ENCODE measurements at places on chromosomes 3 and 15.
A peak's percentile ranks its signal among the peaks of the same experiment; 100 is the strongest.

GRCh38 chr3:35592589-35593295 is 46.6 kb upstream of the ARPP21 start:
- no peak for DNase-seq

GRCh38 chr3:135853981-135854380 is 111.5 kb upstream of the PPP2R3A start:
- DNase-seq: no peak

DNA sequence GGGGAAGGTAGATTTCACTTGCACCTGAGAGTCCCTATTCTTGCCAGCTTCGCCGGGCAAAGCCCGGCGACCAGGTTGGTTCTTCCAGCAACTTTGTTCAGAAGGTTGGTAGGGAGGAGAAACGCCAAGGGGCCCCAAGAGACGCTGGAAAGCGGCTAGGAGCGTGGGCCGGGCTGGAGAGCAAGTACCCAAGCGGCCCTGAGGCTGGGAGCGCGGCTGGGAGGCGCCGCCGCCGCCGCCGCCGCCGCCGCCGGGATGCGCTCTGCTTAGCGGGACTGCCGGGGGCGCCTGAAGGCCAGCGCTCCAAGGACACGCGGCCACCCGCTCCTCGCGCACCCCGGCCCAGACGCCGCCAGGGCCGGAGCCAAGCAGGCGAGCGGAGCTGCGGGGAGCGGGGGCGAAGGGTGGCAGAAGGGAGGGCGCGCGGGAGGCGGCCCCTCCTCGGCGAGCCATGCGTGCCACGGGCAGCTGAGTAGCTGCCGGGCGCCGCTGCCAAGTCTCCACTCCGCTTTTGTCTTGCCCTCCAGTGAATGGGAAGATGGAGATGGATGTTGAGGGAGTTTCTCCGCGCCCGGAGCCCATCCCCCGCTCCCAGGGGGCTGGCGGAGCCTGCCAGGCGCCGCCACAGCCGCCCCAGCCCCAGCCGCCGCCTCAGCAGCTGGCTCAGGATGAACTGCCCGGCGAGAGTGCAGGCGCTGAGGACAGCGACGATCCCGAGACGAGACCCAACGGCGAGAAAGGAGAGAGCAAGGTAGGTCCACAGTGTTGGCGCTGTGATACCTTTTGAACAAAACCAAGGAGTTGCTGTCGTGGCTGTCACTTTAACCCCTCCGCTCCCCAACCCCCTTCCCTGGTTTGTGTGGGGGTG is 227.4 kb upstream of the AZI2 start:
- DNase-seq: no peak

DNA sequence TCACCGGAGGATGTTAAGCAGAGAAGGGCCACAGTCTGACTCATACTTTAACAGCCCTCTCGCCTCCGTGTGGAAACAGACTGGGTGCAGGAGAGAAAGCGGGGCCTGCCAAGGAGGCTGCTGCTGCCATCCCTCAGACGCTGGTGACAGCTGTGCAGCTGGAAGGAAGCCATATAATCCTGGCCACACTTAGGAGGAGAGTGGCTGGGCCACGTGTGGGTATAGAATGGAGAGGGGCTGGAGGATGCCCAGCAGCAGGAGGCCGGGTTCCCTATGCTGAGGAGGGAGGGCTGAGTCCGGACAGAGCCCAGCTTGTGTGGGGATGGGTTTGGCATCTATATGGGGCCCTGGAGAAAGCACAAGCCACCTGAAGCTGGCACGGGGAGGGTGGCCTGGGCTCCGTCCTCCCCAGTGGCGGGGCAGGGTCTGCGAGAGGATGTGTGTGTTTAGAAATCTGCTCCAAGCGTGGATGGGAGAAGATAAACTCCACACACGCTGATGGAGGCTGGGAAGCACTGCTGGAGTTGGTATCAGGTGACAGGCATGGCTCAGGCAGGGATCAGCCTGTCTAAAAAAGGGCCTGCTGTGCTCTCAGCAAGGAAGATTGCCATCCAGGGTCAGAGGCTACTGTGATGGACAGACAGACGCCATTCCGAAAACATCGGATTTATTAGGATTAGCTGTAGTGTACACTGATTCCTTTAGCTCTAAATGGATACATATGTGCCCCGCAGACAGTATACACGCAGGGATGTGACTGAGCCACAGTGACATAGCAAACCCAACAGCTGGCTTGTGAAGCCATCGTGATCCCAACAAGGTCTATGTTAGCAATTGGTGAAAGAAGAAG is 15.9 kb downstream of the ABTB1 start:
- no peak for DNase-seq

- no peak for DNase-seq
These were observed 130.7 kb downstream of the EBLN2 start for GRCh38 chr3:73192036-73192738.

GRCh38 chr3:43894176-43895049 is 203.7 kb downstream of the ABHD5 start:
- DNase-seq: peak; percentile 64

GRCh38 chr15:29034593-29035335 is 149.0 kb downstream of the APBA2 start:
- no peak for DNase-seq

- DNase-seq: peak; percentile 37
These were observed 41.0 kb upstream of the PRICKLE2 start for GRCh38 chr3:64266065-64266931.

GRCh38 chr3:76889911-76890310 is 150.0 kb upstream of the ROBO2 start:
- no peak for DNase-seq

- DNase-seq: no peak
These were observed 16.8 kb upstream of the CLDN16 start for GRCh38 chr3:190371152-190371551.

GRCh38 chr3:27105904-27106303 is 263.3 kb downstream of the NEK10 start:
- no peak for DNase-seq

- no peak for DNase-seq
These were observed 115.9 kb downstream of the VPS8 start for GRCh38 chr3:184927796-184928315.
